ENCODE measurements at places on chromosomes 11 and 22. TPM values are rescaled to one million over a fixed set of nuclear protein-coding genes. Genes with fewer than 3 reads are reported as not detected.

Gene CSNK2A3
- 0.10 TPM for polyA plus RNA-seq

Gene CHORDC1
- polyA plus RNA-seq = 21.0 TPM

Gene SYT7
- 0.14 TPM for polyA plus RNA-seq

Gene MMP7
- 0.59 TPM for polyA plus RNA-seq

Gene PCSK7
- polyA plus RNA-seq = 53.4 TPM

- H3K36me3 ChIP-seq = no peaks in the 10 kb centered on the region
- peak; percentile 40 for DNase-seq
- no peak overlapping the region for H3K27ac ChIP-seq
- no peak overlapping the region for H3K4me3 ChIP-seq
Measured at GRCh38 chr11:69908511-69909220, 89.5 kb upstream of the FGF3 start.

DNA sequence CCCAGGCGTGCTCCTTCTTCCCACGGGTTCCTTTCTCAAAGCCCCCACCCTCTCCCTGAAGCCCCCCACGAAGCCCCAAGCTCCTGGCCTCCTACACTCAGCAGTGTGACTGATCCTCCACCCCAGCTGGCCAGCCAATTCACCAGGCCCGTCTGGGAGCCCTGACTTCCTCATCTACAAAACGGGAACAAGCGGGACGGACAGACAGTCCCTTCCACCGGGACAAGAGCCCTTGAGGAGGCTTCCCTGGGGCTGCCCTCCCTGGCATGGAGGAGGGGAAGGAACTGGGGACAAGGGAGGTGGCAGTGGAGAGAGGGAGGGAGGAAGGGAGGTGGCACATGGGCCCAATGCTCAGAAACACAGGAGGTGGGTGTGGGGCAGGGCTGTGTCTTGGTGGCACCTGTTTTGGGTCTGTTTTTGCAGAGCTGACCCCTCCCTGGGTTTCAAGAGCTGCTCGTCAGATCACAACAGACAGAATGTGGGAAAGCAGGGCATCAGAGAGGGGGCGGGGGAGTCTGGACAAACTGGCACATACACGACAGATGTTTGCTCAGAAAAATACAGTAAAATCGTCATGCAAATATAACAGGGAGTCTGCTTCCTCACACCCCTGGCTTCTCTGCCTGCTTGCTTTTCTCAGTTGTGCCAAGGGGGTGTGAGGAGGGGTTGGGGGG lies 56.8 kb downstream of the ELFN2 start:
- H3K27ac ChIP-seq = no peak overlapping the region
- H3K4me1 ChIP-seq = peaks cover 28% of the 10 kb centered on the region
- H3K36me3 ChIP-seq = no peaks in the 10 kb centered on the region
- DNase-seq = peak; percentile 81

DNA sequence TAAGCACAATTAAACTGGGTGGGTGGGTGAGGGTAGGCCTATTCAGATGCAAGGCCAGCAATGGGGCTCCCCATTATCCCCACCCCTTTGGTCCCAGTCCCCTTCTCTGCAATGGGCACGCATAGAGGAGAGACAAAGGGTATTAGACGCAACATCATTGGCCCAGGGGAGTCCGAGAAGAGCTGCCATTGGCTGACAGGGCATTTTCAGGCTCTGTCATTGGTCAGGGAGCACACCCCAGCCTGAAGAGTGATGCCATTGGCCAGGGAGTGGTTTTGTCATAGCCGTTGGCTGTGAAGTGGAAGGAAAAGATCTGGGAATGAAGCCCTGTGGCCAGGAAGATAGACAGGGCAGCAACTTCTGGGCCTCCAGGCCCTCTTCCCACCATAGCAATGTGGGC lies 2.8 kb upstream of the TRIM3 start:
- H3K4me3 ChIP-seq = no peak overlapping the region
- peaks cover 15% of the 10 kb centered on the region for H3K4me1 ChIP-seq
- DNase-seq = no peak
- H3K27me3 ChIP-seq = no peaks in the 10 kb centered on the region

DNA sequence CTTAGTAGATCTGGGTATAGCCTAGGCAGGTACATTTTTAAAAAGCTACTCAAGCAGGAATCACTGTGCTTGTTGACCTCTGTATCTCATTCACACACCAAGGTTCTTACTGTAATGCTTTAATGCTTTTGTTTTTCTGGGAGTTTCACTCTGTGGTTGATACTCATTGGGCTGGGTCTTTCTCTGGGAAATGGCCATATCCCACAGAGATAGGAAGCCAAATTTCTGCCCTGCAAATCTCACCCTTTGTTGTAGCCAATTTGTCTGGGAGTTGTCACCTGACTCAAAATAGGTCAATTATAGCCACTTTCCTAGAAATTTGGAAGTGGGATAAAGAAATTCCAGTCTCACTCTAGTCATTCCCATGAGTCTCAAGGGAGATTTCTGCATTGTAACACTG lies 195.8 kb upstream of the BDNF start:
- no peaks in the 10 kb centered on the region for H3K27me3 ChIP-seq
- no peak overlapping the region for H3K4me3 ChIP-seq
- H3K4me1 ChIP-seq = no peaks in the 10 kb centered on the region
- H3K27ac ChIP-seq = no peak overlapping the region
- no peak for DNase-seq
- no peaks in the 10 kb centered on the region for H3K36me3 ChIP-seq

DNA sequence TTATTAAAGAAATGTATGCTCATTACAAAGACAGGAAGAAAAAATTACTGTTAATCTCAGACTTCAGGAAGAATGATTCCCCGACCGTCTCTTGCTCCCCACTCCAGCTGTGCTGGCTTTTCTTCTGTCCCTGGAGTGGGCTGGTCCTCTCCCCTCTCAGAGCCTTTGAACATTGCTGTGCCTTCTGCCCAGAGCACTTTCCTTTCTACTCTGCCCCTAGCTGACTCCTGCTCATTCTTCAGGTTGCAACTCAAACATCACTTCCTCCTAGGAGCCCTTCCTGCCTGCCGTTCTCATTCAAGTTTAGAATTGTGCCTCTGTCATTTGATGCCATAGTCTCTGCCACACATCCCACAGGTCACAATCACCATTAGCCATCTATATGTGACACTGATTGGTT lies 329.5 kb downstream of the MIAT start:
- no peaks in the 10 kb centered on the region for H3K4me1 ChIP-seq
- no peaks in the 10 kb centered on the region for H3K36me3 ChIP-seq
- DNase-seq = no peak
- no peak overlapping the region for H3K4me3 ChIP-seq

DNA sequence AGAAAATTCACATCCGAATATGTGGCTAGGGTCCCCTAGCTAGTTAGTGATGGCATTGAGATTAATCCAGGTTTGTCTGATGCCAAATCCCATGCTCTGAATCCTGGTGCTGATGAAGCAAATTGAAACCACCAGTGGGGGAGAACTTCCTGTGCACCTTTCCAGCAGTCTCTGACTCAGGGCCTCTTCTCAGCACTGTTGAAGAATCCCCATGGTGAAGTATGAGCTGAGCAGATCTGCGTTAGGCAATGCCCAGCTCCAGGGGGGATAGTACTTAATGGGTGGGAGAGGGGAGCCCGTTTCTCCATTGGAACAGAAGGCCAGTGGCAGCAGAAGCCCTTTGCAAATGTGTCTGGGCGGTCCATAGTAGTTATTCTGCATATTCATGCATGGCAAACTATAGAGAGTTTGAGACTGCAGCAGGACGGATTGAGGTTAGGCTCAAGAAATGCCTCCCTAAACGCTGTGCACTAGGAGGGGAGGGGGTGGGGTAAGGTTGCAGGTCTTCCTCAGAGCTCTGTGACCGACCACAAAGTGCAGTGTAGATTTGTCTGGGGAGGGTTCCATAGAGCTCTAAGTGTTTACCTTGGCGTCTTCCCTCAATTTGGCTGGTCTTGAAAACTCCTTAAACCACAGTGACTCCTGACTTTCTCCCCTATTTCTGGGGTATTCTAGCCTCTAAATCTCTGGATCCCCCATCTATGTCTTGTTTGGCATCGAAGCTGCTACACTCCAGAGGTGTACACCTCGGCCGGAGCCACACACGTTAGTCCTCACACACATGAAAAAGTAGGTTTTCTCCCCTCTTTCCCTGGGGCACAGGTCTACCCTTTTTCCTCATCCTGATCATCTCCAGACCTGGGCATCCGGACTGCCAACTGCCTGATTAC lies 4.8 kb downstream of the POU2F3 start:
- H3K36me3 ChIP-seq = no peaks in the 10 kb centered on the region
- DNase-seq = peak; percentile 28
- no peak overlapping the region for H3K4me3 ChIP-seq

DNA sequence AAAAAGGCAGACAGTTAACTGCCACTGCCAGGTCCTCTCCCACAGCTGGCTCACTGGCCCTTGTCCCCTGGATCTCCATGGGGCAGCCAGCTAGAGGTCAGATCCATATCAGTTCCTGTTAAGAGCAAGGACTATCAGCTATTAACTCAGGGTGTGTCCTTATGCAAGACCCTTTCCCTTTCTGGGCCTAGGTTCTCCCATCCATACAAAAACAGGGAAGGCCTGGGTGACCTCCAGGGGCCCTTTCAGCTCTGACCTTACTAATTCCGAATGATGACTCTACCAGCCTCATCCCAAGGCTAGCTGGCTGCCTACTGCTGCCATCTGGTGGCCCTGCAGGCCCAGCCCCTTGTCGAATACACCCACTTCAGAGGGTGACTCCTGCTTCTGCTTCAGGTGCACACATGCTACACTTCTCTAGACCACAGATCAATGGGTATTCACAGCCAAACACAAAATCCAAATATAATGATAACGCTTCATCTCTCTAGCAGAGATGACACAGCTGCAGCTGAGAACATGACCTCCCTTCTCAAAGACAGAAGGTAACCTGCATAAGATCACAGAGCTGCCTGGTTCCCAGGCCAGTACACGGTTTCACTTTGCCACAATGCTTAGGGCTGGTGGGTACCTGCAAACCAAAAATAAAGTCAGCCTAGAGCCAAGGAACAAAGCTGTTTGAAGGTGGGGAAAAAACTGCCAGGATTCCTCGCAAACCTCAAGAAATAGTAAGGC lies 34.1 kb downstream of the SERGEF start:
- DNase-seq = no peak
- no peak overlapping the region for H3K4me3 ChIP-seq
- no peaks in the 10 kb centered on the region for H3K27me3 ChIP-seq
- H3K4me1 ChIP-seq = no peaks in the 10 kb centered on the region
- no peak overlapping the region for H3K27ac ChIP-seq
- H3K36me3 ChIP-seq = peaks cover 19% of the 10 kb centered on the region

GRCh38 chr11:689625-690024 lies 5.4 kb downstream of the DEAF1 start:
- no peak for DNase-seq
- H3K4me3 ChIP-seq = no peak overlapping the region
- H3K36me3 ChIP-seq = peaks cover 37% of the 10 kb centered on the region
- no peak overlapping the region for H3K27ac ChIP-seq
- H3K27me3 ChIP-seq = no peaks in the 10 kb centered on the region
- H3K4me1 ChIP-seq = peaks cover 34% of the 10 kb centered on the region

- H3K27me3 ChIP-seq = no peaks in the 10 kb centered on the region
- no peak overlapping the region for H3K27ac ChIP-seq
- peaks cover 45% of the 10 kb centered on the region for H3K4me1 ChIP-seq
- no peaks in the 10 kb centered on the region for H3K36me3 ChIP-seq
- DNase-seq = no peak
- H3K4me3 ChIP-seq = no peak overlapping the region
Measured at GRCh38 chr11:12690663-12691062, 16.4 kb downstream of the TEAD1 start.

- H3K4me3 ChIP-seq = no peak overlapping the region
- H3K27me3 ChIP-seq = no peaks in the 10 kb centered on the region
- DNase-seq = no peak
Measured at GRCh38 chr22:17712441-17712840, 61.8 kb downstream of the BID start.

- no peak for DNase-seq
- H3K27ac ChIP-seq = peak overlapping the region; percentile 87
- H3K4me3 ChIP-seq = no peak overlapping the region
- H3K27me3 ChIP-seq = no peaks in the 10 kb centered on the region
- H3K36me3 ChIP-seq = no peaks in the 10 kb centered on the region
Measured at GRCh38 chr11:75557666-75558494, 4.2 kb upstream of the SERPINH1 start.

- no peak overlapping the region for H3K4me3 ChIP-seq
- no peaks in the 10 kb centered on the region for H3K27me3 ChIP-seq
- DNase-seq = no peak
- peak overlapping the region; percentile 76 for H3K27ac ChIP-seq
- H3K36me3 ChIP-seq = no peaks in the 10 kb centered on the region
Measured at GRCh38 chr11:118239509-118240205, 12.5 kb downstream of the MPZL3 start.

DNA sequence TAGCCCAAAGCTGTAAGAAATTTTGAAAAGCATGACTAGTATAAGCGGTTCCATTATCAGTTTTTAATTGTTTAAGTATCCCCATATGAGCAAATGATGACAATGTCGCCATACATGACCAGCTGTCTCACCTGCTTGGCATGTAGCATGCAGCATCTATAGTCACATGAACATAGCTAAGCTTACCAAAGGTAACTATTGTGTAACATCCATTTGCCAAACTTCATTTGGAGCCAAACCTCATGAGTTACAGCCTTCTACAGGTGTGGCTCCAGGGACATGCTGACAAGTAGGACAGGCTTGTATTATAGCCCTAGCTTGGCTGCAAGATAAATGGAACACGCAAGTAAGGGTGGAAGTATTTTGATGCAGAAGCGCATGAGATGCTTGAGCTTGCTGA lies 30.4 kb downstream of the OR10A6 start:
- DNase-seq = no peak
- no peaks in the 10 kb centered on the region for H3K4me1 ChIP-seq
- no peaks in the 10 kb centered on the region for H3K27me3 ChIP-seq
- H3K4me3 ChIP-seq = no peak overlapping the region

DNA sequence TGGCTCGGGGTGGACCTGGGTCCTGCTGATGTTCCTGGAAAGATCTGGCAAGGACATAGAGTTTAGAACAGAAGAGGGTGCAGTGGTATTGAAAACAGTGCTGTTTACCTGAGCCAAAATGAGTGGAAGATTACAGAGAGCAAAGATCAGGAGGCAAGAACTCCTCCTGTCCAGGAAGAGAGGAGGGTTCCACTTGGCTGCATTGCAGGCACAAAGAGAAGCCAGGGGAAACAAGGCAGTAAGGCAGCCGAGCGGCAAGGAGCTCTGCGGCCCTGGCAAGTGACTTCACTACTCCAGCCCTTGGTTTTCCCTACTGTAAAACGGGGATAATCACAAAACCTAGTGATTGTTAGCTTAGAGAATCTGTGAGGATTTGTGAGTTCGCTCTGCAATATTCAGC lies 3.7 kb upstream of the PACSIN2 start:
- H3K27ac ChIP-seq = no peak overlapping the region
- H3K36me3 ChIP-seq = no peaks in the 10 kb centered on the region
- no peak for DNase-seq
- no peak overlapping the region for H3K4me3 ChIP-seq

- H3K4me3 ChIP-seq = no peak overlapping the region
- no peak overlapping the region for H3K27ac ChIP-seq
- DNase-seq = no peak
- H3K36me3 ChIP-seq = no peaks in the 10 kb centered on the region
- H3K27me3 ChIP-seq = peaks cover 59% of the 10 kb centered on the region
Measured at GRCh38 chr11:75665990-75666389, 2.8 kb downstream of the MAP6 start.

GRCh38 chr11:19580646-19581045 lies 132.0 kb upstream of the NAV2 start:
- no peaks in the 10 kb centered on the region for H3K36me3 ChIP-seq
- no peaks in the 10 kb centered on the region for H3K27me3 ChIP-seq
- no peak overlapping the region for H3K27ac ChIP-seq
- H3K4me3 ChIP-seq = no peak overlapping the region
- H3K4me1 ChIP-seq = peaks cover 25% of the 10 kb centered on the region

- peak overlapping the region; percentile 98 for H3K27ac ChIP-seq
- DNase-seq = peak; percentile 91
- no peaks in the 10 kb centered on the region for H3K27me3 ChIP-seq
- H3K36me3 ChIP-seq = peaks cover 23% of the 10 kb centered on the region
- H3K4me1 ChIP-seq = peaks cover 10% of the 10 kb centered on the region
Measured at GRCh38 chr22:41446057-41446501, 522 bp downstream of the TOB2 start.

Measured in spleen (tissue), 13 donors.